GM12878 (cell line): ENCODE measurements at places on chromosomes 6 and 20. TPM values are rescaled to one million over a fixed set of nuclear protein-coding genes. Genes with fewer than 3 reads are reported as not detected.
A peak's percentile ranks its signal among the peaks of the same experiment; 100 is the strongest.

MYBL2 gene
- total RNA-seq: 175 and 184 TPM in 2 replicates

TBC1D22B gene
- total RNA-seq: 14.9 and 15.2 TPM in 2 replicates

EDN3 gene
- total RNA-seq: not detected in 2 replicates

CRISP3 gene
- total RNA-seq: not detected in 2 replicates

RWDD2A gene
- total RNA-seq: 2.3 and 2.4 TPM in 2 replicates

OR2H2 gene
- total RNA-seq: not detected in 2 replicates

SOX18 gene
- total RNA-seq: 5.6 TPM in 2 replicates

NRSN1 gene
- total RNA-seq: not detected in 2 replicates

TRIM40 gene
- not detected in 2 replicates for total RNA-seq

PLEKHG1 gene
- 7.3 and 8.3 TPM in 2 replicates for total RNA-seq

- DNase-seq: no peak
These were observed 98.8 kb upstream of the CITED2 start for GRCh38 chr6:139473231-139473701.

- DNase-seq: no peak
These were observed 41.8 kb downstream of the WDR27 start for GRCh38 chr6:169659820-169660610.

DNA sequence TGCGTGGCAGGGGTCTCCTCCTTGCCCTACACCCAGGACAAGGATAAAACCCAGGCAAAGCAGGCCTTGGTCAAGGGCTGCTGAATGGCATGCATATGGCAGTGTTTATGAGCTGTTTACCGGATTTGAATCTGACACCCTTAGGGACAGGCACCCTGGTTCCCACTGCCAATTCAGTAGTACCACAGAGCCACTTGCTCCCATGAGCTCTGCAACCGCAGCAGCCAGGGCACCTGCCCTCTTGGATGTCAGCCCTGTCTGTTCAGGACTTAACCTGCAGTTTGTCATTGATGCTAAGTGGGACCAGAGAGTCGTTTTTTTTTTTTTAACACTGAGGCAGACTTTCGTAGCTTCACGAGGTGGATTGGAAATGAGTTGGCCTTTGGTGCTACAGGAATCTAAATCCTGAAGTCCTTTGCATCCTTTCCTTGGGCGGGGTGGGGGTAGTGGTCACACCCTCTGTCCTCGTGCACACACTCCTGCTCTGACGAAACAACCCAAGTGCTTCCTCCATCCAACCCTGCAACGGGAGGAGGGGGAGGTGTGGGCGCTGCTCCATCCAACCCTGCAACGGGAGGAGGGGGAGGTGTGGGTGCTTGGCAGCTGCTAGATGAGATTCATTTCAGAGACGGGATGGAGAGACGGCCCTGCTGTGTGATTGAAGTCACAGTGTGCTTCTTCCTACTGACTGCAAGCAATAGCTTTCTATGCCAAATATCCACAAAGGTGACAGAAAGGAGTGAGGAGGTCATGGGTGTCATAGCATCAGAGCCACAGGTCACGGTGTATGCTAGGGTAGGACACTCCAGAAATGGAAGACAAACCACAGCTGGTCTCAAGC lies 166.5 kb downstream of the SMOC2 start:
- DNase-seq: no peak

DNA sequence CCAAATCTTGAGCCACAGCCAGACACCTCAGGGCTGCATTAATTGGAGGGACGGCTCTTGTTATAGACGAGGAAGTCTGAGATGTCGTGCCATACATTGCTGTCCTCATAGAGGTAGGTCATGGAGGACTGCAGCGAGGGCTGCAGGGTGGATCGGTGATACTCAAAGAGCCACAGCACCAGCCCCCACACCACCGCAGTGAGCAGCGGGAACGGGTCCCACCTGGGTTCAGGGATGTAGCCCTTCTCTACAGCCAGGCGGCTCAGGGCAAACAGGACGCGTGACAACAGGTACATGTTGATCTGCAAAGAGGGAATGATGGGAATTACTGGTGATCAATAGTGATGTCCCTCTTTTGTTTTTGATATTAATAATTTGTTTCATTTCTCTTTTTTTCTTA lies 12.4 kb downstream of the PXMP4 start:
- DNase-seq: no peak

GRCh38 chr6:40341726-40342125 lies 245.4 kb downstream of the LRFN2 start:
- no peak for DNase-seq

- DNase-seq: no peak
These were observed 21.8 kb downstream of the NPEPL1 start for GRCh38 chr20:58714340-58714922.

- DNase-seq: no peak
These were observed 44.3 kb downstream of the OR2B2 start for GRCh38 chr6:27867945-27868300.

GRCh38 chr6:145814035-145814500 lies 527 bp downstream of the FBXO30 start:
- DNase-seq: peak; percentile 20

DNA sequence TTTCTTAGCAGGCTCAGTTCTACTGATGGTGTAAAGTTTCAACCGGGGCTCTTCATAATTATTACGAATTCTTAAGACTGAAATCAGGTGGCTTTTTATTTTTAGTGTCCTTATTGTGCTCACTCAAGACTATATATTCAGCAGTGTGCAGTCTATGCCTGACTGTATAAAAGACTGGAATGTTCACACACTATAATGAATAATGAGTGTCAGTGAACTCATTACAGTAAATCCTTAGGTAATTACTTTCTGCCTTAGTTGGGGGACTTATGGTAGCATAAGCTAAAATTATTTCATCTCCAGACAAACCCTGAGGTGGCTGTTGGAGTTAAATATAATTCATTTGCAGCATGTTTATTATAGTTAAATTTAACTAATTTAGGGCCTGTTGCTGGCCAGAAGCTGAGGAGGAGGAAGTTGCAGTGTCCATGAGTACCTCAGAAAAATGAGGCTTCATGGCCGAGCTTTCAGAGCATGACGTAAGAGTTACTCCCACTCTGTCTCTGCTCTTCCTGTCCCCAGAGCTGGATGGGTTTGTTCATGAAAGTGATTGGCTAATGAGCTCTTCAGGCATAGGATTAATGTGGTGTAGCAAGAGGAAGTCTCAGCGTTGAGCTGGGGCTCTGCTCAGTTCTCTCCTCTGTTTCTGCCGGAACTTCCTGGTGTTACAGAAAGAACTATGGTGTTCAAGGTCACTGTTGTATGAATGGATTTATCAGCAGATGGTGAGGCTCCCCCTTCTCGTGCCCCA lies 335.7 kb downstream of the NRN1 start:
- DNase-seq: no peak

- no peak for DNase-seq
These were observed 2.6 kb upstream of the ANKRD6 start for GRCh38 chr6:89430201-89430962.

DNA sequence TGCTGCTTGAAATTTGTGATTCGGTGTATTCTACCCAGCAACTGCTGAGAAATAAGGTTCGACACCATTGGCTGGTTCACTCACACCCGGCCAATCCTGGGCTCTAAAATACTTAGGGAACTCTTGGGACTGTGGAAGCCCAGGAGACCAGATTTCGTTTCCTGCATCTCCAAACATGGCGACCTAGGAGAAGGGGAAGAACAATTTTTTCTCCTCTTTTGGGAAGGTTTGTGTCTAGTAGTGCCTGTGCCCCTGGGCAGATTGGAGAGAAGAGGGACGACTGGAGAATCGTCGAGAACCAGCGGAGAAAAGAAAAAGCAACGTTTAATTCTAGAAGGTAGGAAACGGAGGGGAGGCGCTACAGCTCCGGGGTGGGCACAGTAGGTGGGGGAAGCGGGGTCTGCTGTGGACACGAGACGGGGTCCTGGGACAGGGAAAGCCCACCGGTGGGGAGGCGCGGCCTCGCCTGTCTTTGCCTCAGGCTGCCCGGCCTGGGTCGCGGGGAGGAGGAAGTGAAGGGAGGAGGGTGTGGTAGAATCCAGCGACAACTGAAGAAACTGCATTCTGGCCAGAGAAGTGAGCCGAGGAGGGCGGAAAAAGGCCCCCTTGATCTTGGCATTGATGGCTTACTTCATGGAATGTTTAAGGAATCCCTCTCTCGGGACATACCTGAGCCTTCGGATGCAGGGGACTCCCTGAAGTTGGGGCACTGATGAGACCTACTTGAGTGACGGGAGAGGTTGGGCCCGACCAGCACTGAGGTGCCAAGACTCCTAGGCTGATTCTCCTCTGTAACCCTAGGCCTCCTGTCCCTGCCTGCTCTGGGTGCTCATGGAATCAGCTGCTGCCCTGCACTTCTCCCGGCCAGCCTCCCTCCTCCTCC lies at the start of gene BTN2A1:
TSS of gene BTN2A1 (plus strand) at position 150 of the 883 bp plus-strand sequence. CDS start at position 832, 682 bp downstream.
- DNase-seq: peak; percentile 70

GRCh38 chr6:163717106-163717764 lies 302.7 kb downstream of the QKI start:
- no peak for DNase-seq

- DNase-seq: no peak
These were observed 106.5 kb upstream of the TIAM2 start for GRCh38 chr6:154888421-154889295.

DNA sequence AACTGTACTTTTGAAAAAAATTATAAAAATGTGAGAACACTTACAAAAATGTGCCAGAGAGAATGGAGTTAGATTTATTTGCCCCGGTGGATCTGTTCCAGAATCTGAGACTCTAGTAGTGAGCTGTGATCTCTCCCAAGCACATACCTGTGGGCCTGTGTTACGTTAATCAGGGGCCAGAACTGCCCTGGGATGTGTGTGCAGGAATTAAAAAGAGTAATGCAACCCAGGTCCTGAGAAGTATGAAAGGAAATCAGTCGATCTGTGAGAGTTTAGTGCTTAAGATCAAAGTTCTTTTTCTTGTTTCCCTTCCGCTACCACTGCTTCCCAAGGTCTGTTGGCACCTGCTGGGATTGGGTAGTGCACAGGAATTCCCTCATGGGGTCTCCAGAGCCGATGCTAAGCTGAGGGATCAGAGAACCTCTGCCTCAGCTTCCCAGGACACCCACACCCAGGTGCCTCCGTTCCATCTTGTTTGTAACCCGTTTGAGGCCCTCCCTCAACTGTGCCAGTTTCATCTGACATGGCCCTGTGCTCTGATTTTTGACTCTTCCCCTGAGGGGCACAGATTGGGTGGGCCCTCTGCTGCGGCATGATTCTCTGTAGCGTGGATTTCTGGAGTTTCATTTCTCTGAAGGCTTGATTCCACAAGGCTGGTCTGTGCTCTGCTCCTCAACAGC lies 87.7 kb downstream of the RREB1 start:
- no peak for DNase-seq

GRCh38 chr6:4603291-4603690 lies 172.9 kb upstream of the CDYL start:
- DNase-seq: no peak

DNA sequence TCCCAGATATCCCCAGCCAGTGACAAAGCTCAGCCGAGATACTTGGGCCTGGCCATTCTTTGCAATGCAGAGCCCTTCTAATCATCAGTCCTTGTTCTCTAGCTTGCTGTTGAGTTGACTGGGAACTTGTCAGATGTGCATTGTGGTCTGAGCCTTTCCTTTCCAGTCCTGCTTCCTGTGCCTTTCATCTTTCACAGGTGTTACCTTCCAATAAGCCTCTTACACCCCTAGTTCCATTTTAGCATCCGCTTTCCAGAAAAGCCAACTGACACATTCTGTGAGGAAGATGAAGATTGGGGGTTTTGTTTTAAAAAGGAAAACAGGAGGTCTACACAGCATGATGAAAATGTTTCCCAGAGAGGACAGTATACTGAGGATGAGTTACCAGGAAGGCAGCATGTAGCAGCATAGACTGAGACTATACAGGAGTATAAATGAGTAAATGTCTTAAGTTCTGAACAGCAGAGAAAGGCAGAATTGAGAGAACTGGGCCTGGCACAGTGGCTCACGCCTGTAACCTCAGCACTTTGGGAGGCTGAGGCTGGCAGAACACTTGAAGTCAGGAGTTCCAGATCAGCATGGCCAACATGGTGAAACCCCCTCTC lies 5.6 kb upstream of the CEP85L start:
- no peak for DNase-seq

- no peak for DNase-seq
These were observed 11.9 kb downstream of the TULP4 start for GRCh38 chr6:158324136-158324535.
